Retinal pigment epithelial cell (primary cell): ENCODE measurements at places on chromosomes 11 and 22.

GRCh38 chr11:45917286-45917622 is 423 bp downstream of the PEX16 start:
- DNase-seq, result no peak

GRCh38 chr22:27580311-27580897 is 221.2 kb downstream of the MN1 start:
- DNase-seq, result no peak

DNA sequence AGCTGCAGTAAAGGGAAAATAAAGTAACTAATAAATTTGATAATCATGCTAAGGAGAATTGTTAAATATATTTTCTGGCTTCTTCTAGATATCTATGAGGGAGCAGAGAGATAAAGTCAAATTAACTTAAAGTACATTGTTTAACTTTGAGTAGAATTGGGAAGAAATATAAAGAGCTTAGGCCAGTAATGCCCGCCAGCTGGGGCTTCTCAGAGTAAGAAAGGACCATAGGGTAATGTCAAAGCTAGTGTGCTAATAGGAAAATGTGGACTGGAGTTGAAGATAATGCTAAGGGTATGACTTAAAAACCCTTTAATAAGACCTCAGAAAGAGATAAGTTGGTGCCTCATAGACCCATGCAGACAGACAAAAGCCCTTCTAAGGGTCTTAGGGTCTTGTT is 411.6 kb upstream of the ANO3 start:
- no peak for DNase-seq

GRCh38 chr11:121544956-121545355 is 92.2 kb upstream of the SORL1-AS1 start:
- DNase-seq, result no peak

DNA sequence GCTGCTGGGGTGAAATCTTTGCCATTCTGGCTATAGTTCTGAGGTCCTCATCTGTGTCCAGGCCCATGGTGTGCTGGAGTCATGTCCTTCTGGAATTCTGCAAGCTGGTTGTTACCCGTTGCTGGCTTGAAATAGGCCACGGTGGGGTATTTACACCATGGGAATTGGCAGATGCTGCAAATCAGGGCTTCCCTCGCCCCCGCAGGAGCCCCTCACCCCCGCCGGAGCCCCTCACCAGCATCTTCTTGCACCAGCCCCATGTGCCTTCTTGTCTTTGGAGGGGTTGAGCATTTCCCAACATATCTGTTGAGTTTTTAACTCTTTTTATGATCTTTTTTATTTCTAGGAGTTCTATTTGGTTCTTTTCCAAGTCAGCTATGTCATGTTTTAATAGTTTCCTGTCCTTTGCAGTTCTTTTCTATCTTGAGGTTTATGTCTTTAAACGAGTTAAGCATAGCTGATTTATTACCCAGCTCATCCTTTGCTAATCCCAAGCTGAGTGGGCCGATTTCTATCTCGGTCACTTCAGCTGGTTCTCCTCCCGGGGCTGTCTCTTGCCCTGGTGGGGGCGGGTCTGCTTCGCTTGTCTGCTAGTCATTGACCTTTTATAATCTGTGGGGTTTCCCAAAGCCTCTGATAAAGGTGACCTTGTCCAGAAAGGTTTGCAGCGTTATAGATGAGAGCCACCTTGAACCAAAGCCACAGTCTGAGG is 17.6 kb downstream of the ANO1 start:
- DNase-seq, result no peak

DNA sequence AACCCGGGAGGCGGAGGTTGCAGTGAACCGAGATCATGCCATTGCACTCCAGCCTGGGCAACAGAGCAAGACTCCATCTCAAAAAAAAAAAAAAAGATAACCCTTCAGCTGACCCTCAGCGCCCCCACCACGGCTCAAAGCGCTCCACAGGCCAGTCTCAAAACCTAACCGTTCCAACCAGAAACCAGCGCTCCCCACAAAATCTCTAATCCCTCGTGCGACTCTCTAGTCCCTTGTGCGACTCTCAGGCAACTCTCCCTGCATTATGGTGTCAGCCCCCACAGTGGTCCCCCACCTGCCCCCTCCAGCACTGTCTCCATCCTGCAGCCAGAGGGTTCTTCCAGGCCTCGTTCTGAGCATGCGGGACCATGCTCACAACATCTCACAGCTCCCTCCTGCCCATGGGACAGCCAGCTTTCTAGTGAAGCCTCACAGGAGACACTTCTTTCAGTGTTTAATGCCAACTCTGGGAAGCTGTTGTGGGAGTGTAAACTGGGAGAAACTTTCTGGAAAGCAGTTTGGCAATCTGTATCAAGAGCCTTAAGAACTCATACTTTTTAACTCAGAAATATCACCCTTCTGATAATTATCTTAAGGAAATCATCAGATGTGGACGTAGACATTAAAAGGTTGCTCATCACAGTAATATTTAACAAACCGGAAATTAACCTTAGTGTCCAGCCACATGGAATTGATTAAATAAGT is 4.2 kb upstream of the RASGRP2 start:
- no peak for DNase-seq

DNA sequence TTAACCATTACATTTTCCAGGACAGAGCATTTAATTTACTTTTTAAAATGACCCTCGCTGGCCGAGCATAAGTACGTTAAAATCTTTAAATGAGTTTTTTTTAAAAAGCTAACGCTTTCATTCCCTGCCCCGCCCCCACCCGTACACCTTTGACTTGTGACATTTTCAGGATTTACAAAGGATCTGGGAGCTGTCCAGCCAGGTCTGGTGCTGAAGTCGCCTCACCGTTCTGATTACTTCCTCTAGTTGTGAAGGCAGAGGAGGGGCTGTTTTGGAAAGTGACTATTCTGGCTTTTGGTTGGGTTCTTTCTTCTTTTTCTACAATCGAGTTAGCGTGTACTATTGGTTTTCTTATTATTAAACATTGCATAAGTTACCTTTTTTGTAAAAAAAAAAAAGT is 2.9 kb downstream of the C11orf87 start:
- DNase-seq, result no peak

DNA sequence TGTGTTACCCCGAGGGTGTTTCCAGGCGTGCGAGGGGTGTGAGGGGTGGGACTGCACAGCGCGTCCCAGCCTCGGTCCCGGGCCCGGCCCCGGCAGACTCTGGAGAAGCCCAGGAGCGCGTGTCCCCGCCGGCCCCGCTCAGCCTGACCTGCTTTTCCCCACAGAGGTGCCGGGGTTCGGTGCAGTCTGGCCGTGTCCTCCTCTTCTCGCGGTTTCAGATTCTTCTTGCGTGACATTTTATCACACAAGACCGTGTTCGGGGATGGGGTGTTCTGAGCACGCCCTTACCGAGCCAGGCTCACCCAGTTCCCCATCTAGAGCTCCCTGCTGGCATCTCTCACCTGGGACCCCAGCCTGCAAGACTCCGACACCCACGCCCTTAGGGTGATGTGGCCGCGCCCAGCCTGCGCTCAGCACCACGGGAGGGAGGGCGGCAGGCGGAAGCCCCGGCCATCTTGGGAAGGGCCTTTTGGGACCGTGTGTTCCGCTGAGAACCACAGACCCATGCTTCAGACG is 775.6 kb downstream of the BRD1 start:
- DNase-seq, result no peak

DNA sequence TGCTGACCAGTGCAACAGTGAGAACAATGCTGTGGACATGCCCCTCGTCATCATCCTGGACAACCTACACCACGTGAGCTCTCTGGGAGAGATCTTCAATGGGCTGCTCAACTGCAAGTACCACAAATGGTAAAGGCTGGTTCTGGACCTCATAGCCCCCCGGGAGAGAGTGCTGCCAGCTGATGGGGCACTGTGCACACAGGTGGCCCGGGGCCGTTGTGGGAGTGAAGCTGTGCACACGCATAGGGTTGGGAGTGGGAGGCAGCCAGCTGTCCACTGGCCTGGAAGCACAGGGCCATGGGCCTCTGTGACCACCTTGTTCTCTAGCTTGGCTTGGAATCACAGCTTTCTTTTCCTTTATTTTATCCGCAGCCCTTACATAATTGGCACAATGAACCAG is 57.0 kb downstream of the DBX1 start:
- no peak for DNase-seq

- peak; percentile 85 for DNase-seq
Observed at GRCh38 chr22:32531931-32532819, 57.6 kb downstream of the FBXO7 start.

- DNase-seq, result no peak
Observed at GRCh38 chr11:90438069-90438468, 215.2 kb upstream of the CHORDC1 start.

DNA sequence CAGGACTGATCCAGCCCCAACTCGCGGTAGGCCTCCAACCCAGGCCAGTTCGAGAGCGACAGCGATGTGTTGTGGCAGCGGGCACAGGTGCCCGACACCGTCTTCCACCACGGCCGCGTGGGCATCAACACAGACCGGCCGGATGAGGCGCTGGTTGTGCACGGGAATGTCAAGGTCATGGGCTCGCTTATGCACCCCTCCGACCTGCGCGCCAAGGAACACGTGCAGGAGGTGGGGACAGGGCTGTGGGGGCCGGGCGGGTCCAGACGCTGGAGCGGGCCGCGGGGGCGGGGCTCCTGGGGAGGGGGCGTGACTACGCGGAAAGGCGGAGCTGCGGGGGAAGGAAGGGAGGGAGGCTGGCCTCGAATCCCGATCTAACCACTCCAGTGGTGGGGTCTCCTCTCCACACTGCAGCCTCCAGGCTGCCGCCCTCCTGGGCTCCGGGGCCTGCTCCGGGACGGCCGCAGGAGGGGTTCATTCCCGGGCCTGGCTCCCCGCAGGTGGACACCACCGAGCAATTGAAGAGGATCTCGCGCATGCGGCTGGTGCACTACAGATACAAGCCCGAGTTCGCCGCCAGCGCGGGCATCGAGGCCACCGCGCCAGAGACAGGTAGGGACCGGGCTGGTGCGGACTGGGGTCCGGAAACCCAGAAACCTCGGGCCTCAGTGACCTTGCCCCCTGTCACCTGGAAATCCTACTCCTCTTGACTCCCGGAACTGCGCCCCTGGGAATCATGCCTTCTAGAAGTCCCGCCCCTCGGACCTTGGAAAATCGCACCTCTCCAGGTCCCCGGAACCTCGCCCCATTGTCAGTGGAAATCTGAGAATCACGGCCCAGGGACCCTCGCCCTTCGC is 14.9 kb downstream of the TMEM258 start:
- DNase-seq, result no peak

GRCh38 chr22:37229805-37230672 is 14.0 kb downstream of the RAC2 start:
- no peak for DNase-seq

DNA sequence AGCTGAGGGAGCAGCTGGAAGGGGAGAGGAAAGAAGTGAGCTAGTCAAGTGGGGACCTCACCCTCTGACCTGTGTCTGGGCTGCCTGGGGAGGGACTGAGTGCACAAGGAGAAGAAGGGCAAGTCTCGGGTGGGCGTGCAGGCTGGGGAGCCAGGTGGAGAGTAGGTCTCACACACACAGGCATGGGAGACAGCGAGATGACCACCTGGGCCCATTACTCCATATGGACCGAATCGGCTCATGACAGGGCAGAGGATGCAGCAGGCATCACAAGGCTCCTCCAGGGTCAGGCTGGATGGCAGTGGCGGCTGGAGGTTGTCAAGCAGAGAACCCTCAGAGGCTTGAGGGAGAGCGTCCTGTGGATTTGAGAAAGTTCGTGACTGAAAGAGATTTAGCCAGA is 63.5 kb downstream of the CEP164 start:
- DNase-seq, result no peak
